Purkinje cell (primary cell): ENCODE measurements at places on chromosomes 3 and 15. TPM values are rescaled to one million over a fixed set of nuclear protein-coding genes. Genes with fewer than 3 reads are reported as not detected.

LYSMD4 gene
- polyA plus RNA-seq, result 25.1 and 29.3 TPM in 2 replicates

GNB4 gene
- polyA plus RNA-seq, result 2.2 and 4.8 TPM in 2 replicates

MINAR1 gene
- polyA plus RNA-seq, result 0.04 and 1.4 TPM in 2 replicates

PRSS50 gene
- not detected in 2 replicates for polyA plus RNA-seq

UNC13C gene
- 3.1 and 5.0 TPM in 2 replicates for polyA plus RNA-seq

ZNF660 gene
- polyA plus RNA-seq, result 2.2 and 2.9 TPM in 2 replicates

GSK3B gene
- 37.9 and 51.0 TPM in 2 replicates for polyA plus RNA-seq

TLR9 gene
- not detected in 2 replicates for polyA plus RNA-seq

SCN10A gene
- not detected in 2 replicates for polyA plus RNA-seq

VIPR1 gene
- polyA plus RNA-seq, result 0.41 and 6.1 TPM in 2 replicates

SV2B gene
- 2.0 and 24.1 TPM in 2 replicates for polyA plus RNA-seq

MKRN3 gene
- polyA plus RNA-seq, result 6.7 and 14.7 TPM in 2 replicates

ITIH3 gene
- not detected in 2 replicates for polyA plus RNA-seq

CNTN4 gene
- polyA plus RNA-seq, result 49.9 and 60.9 TPM in 2 replicates

MNS1 gene
- 4.7 and 9.7 TPM in 2 replicates for polyA plus RNA-seq

SERINC4 gene
- polyA plus RNA-seq, result not detected in 2 replicates

SLC22A14 gene
- 0.78 TPM in 1 of 2 replicates, not detected in the other for polyA plus RNA-seq

FBXW12 gene
- polyA plus RNA-seq, result 0.17 TPM in 1 of 2 replicates, not detected in the other

TERB2 gene
- polyA plus RNA-seq, result not detected in 2 replicates

MGLL gene
- 21.1 and 54.1 TPM in 2 replicates for polyA plus RNA-seq

GPR27 gene
- polyA plus RNA-seq, result 32.3 and 42.7 TPM in 2 replicates

RUBCN gene
- polyA plus RNA-seq, result 11.6 and 17.3 TPM in 2 replicates

ROBO1 gene
- 8.3 and 8.6 TPM in 2 replicates for polyA plus RNA-seq

CD80 gene
- polyA plus RNA-seq, result 4.7 TPM in 1 of 2 replicates, not detected in the other

SELENOS gene
- 73.4 and 96.8 TPM in 2 replicates for polyA plus RNA-seq

NLGN1 gene
- 12.7 and 14.2 TPM in 2 replicates for polyA plus RNA-seq

RPL14 gene
- polyA plus RNA-seq, result 525 and 600 TPM in 2 replicates

CRABP1 gene
- polyA plus RNA-seq, result 2.5 TPM in 1 of 2 replicates, not detected in the other

C3orf20 gene
- not detected in 2 replicates for polyA plus RNA-seq

ZDHHC23 gene
- 14.7 and 21.2 TPM in 2 replicates for polyA plus RNA-seq

EPHB3 gene
- polyA plus RNA-seq, result 0.05 and 0.20 TPM in 2 replicates

CCR8 gene
- polyA plus RNA-seq, result not detected in 2 replicates

FSTL1 gene
- 1.7 and 2.1 TPM in 2 replicates for polyA plus RNA-seq

SKOR1 gene
- polyA plus RNA-seq, result 26.2 and 35.5 TPM in 2 replicates

GPR160 gene
- 0.16 and 1.3 TPM in 2 replicates for polyA plus RNA-seq

CHCHD6 gene
- polyA plus RNA-seq, result 22.3 and 46.1 TPM in 2 replicates

CDHR4 gene
- not detected in 2 replicates for polyA plus RNA-seq

TGM5 gene
- polyA plus RNA-seq, result 0.24 TPM in 1 of 2 replicates, not detected in the other

C3orf49 gene
- polyA plus RNA-seq, result 1.2 TPM in 1 of 2 replicates, not detected in the other

CAMK2N2 gene
- polyA plus RNA-seq, result 27.7 and 48.7 TPM in 2 replicates

UBAP1L gene
- 2.3 and 2.7 TPM in 2 replicates for polyA plus RNA-seq

FAM81A gene
- polyA plus RNA-seq, result 6.5 and 9.7 TPM in 2 replicates

EFCC1 gene
- not detected in 2 replicates for polyA plus RNA-seq

SEMA6D gene
- polyA plus RNA-seq, result 20.1 and 25.1 TPM in 2 replicates

GPR62 gene
- 0.53 TPM in 1 of 2 replicates, not detected in the other for polyA plus RNA-seq

GOLGB1 gene
- 37.2 and 58.4 TPM in 2 replicates for polyA plus RNA-seq

GCHFR gene
- polyA plus RNA-seq, result 80.5 and 108 TPM in 2 replicates

SAMMSON gene
- polyA plus RNA-seq, result not detected in 2 replicates

TLNRD1 gene
- polyA plus RNA-seq, result 13.9 and 16.2 TPM in 2 replicates

CA12 gene
- 87.1 and 111 TPM in 2 replicates for polyA plus RNA-seq

RFX7 gene
- 3.8 and 5.0 TPM in 2 replicates for polyA plus RNA-seq

RBP2 gene
- polyA plus RNA-seq, result not detected in 2 replicates

GOLGA8T gene
- not detected in 2 replicates for polyA plus RNA-seq

OR5H14 gene
- polyA plus RNA-seq, result 0.07 TPM in 1 of 2 replicates, not detected in the other

COL8A1 gene
- polyA plus RNA-seq, result 4.9 and 9.1 TPM in 2 replicates

GABRR3 gene
- not detected in 2 replicates for polyA plus RNA-seq
